NCI-H460 (cell line): ENCODE measurements at places on chromosomes 7 and 10. TPM values are rescaled to one million over a fixed set of nuclear protein-coding genes. Genes with fewer than 3 reads are reported as not detected.

Gene FAM221A
- total RNA-seq = 1.4 and 3.3 TPM in 2 replicates

Gene DENND2A
- 0.02 and 0.09 TPM in 2 replicates for total RNA-seq

Gene ANKRD1
- total RNA-seq = 6.8 and 8.2 TPM in 2 replicates

Gene HSPB1
- 24.9 and 26.3 TPM in 2 replicates for total RNA-seq

Gene BMS1
- 22.3 and 27.8 TPM in 2 replicates for total RNA-seq

Gene ABCB1
- total RNA-seq = 2.6 and 4.5 TPM in 2 replicates

Gene ZNF487
- 2.4 and 5.4 TPM in 2 replicates for total RNA-seq

Gene TMEM196
- not detected in 2 replicates for total RNA-seq

Gene GRID2IP
- not detected in 2 replicates for total RNA-seq

Gene WAC
- 112 and 115 TPM in 2 replicates for total RNA-seq

Gene ASB10
- not detected in 2 replicates for total RNA-seq

Gene FZD8
- 16.5 and 19.6 TPM in 2 replicates for total RNA-seq

Gene USP54
- 15.3 and 16.4 TPM in 2 replicates for total RNA-seq

Gene GHRHR
- total RNA-seq = not detected in 2 replicates

Gene HABP2
- not detected in 2 replicates for total RNA-seq

Gene TAS2R39
- not detected in 2 replicates for total RNA-seq

Gene HOXA4
- 0.57 and 0.61 TPM in 2 replicates for total RNA-seq

Gene PHKG1
- total RNA-seq = not detected in 2 replicates

Gene PTER
- total RNA-seq = 32.0 and 36.0 TPM in 2 replicates

Gene TMEM229A
- total RNA-seq = not detected in 2 replicates
